ENCODE measurements at places on chromosomes 7 and 10.

DNA sequence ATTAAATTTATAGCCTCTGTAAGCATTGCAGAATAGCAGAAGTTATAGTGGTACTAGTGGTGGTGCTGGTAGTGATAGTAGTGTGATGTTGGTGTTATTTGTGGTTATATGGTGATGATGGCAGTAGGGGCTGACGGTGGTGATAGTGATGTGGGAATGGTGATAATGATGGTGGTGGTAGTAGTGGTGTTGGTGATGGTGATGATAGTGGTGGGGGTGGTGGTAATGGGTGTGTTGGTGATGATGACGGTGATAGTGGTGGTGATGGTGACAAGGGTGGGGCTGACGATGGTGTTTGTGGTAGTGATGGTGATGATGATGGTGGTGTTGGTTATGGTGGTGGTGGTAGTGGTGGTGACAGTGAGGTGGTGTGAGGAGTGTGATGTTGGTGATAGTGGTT lies 54.4 kb upstream of the MGAM2 start:
- DNase-seq = no peak

DNA sequence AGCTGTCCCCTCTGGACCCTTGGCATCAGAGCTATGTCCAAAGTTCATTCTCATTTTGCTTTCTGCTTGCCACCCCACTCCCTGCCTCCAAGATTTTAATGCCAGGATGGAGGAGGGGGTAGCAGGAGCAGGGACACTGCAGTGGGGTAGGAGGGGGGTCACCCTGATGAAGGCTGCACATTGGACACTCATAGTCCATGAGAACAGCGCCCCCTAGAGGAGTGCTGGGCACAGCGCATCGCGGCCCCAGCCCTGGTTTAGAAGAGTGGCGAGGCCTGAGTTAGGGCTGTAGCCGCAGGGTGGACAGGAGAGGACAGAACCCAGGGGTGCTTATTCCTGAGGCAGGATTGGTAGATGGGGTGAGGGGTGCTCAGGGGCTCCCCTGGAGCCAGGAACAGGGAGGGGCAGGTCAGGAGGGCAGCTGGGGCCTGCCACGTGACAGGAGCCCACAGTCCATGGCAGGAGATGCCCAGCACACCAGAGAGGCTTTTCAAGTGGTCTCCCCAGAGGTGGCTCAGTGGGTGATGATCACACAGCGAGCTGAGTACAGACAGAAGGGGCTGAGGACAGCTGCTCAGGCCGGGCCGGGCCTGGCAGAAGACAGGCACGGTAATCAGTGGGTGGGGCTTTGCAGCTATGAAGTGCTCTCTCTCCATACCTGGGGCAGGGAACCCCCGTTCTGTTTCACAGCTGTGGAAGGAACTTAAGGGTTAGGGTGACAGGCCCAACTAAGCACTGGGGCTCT lies 71.4 kb downstream of the NEURL1 start:
- no peak for DNase-seq

DNA sequence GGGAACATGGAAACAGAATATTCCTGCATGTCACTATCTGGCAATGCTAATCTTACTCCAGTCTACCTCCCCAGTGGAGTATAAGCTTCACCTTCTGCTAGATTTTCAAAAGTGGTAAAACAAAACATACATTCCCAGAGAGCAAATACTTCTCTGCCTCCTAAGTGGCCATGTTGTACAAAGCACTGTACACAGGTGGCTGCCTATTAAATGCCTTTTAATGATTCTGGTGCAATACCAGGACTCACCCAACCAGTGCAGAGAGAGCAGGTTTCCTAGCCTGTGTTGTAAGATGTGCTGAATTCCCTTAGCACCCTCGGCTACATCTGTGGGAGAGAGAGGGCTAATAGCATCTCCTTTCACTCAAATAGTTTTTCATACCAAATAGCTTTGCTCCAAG lies 684.3 kb upstream of the NRP1 start:
- no peak for DNase-seq

DNA sequence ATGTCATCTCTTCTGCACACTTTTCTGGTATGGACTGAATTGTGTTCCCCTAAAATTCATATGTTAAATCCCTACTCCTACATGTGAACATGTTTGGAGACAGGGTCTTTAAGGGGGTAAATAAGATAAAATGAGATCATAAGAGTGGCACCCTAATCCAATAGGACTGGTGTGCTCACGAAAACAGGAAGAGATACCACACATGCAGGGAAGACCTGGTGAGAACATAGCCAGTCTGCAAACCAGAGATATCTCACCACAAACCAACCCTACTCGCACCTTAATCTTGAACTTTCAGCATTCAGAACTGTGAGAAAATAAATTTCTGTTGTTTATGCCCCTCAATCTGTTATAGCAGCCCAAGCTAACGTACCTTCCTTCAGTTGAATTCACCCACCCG lies 51.8 kb downstream of the VWDE start:
- DNase-seq = no peak

- DNase-seq = no peak
These were observed 86.8 kb upstream of the KMT2C start for GRCh38 chr7:152522571-152523067.

- DNase-seq = no peak
These were observed 225.5 kb downstream of the DOCK4 start for GRCh38 chr7:111980725-111981124.

- DNase-seq = no peak
These were observed 35.0 kb upstream of the HABP2 start for GRCh38 chr10:113517901-113518260.

DNA sequence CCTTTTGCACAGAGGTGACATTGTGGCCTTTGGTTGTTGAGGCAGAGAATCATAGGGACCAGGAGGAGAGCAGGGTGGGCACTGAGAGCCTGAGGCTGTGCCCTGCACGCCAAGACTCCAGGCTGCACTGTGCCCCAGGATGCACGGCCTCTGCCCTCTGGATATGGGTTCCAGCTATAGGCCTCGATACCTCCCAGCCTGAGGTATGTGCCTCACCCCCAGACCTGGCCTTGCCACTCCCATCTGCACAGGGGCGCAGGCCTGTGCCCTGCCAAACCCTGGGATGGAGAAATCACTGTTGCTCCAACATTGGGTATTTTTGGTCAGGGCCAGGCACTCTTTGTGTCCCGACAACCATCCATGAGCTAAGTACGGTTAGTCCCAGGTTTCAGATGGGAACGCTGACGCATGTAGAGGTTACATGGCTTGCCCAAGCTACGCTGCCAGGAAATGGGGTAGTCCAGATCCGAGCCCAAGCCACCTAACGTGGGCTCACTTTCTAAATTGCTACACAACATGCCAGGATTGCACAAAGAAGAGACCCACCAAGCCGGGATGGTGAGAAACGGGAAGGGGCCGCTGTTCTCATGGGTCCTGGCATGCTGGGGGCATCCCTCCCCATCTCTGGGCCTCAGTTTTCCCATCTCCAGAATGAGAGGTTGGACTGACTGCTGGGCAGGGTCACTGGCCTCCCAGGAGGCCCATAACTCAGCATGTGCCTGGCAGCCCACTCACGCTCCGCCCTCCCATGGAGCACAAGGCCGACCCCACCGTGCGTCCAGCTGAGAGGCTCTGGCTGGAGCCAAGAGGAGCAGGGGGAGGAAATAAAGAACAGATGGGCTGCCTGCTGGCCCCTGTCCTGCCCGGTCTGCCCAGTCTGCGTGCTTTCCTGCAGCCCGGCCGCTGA lies 44.2 kb downstream of the ZCCHC24 start:
- DNase-seq = no peak
